ENCODE measurements at places on chromosomes 11 and 22.

DNA sequence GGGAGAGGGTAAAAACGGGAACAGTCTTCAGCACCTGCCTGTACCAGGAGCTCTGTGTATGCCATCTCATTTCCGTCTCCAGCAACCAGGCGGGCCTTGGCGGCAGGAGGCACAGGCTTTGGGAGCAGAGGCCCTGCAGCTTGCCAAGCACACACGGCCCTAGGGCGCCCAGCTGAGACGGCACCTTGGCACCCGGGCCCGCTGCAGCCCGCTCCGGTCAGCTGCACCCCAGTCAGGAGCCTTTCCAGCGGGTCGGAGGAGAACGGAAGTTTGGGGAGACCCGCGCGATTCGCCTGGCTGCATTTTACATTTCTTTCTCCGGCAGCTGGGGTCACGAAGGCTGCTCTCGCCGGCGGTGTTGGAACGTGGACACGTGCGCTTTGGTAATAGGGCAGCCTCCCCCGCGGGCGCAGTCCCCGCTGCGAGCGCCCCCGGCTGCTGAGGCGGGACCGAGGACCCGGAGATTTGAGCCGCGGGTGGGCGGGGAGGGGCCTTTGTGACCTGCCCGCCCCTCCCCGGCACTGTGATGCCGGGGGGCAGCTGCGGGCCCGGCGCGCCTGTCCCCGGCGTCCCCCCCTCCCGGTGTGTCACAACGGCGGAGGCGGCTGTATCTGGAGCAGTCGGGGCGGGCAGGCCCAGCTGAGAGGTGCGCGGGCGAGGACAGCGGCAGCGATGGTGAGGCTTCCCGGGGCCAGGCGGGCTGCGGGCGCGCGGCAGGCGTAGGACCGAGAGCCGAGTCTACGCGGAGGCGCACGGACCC is at the start of gene TUBA8:
Gene TUBA8, plus strand, starts transcription at position 616 of the 760 bp plus-strand sequence. Its CDS starts 57 bp downstream, at position 673.
- peak; percentile 78 for DNase-seq

- no peak for DNase-seq
Observed at GRCh38 chr11:100726680-100727079, 39.6 kb downstream of the ARHGAP42 start.

DNA sequence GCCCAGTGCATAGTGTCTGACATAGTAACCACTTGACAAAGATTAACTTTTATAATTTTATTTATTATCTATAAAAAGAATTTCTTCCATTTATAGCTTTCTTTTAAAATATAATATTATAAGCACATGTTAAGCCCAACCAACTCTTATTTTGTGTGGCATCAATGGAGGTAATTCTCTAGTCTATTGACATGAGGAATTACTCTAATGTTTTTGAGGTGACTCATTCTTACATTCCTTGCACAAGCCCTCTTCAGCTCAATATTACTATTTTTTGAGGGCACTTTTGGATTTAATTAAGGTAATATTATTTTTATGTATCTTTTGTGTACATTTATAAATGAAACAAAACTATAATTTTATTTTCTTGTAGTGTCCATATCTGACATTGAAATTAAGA is 59.6 kb downstream of the AASDHPPT start:
- DNase-seq, result no peak

DNA sequence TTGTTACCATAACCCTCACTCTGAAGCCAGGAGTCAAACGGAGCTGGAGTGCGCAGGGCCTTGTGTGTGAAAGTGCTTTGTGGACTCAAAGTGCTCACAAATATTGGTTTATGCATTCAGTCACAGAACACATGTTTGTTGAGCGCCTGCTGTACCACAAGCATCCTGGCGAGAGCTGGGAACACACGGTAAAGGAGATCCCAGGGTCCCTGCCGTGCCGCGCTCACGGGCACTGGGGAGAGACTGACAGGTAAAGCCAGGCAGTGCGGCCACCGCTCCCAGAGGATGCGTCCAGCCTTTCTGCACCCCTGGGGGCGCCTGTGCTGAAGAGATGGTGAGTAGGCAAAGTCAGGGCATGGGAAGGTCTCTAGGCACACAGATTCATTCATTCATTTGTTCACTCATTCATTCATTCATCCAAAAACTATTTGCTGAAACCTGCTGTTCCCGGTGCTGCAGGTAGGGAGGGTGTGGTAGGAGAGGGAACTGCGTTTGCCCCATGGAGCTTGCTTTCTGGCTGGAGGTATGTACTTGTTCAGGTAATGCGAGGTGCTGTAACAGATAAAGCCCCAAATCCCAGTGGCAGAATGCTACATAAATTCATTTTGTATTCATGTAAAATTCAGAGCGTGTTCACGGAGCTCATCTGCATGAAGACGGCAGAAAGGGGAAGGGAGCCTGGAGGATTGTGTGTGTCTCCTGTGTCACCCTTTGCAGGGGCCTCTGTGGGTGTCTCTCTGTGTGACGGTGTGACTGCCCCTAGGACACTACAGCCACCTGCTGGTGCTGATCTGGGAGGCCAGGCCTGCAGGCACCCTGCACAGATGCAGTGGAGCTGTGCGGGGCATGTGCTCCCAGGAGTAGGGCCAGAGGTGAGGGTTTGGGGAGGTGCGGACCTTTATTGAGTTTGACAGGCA is 167.0 kb upstream of the B3GAT1 start:
- peak; percentile 44 for DNase-seq

DNA sequence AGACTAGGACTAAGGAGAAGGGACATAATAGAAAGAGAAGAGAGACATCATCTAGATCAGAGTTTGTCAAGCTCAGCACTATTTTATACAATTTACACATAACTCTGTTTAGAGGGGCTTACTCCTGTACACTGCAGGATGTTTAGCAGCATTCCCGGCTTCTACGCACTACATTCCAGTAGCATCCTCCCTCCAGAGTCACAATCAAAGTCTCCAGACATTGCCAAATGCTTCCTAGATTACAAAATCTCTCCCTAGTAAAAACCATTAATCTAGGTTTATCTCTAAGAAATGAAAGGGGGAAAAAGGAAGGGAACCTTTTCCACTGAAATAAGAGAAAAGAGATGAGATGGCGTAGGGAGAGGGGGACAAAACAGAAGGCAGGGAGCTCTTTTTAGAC is 4.0 kb downstream of the USP28 start:
- DNase-seq, result no peak

All from retina (tissue), 1 donor.